ENCODE measurements at places on chromosomes 5 and 9.

DNA sequence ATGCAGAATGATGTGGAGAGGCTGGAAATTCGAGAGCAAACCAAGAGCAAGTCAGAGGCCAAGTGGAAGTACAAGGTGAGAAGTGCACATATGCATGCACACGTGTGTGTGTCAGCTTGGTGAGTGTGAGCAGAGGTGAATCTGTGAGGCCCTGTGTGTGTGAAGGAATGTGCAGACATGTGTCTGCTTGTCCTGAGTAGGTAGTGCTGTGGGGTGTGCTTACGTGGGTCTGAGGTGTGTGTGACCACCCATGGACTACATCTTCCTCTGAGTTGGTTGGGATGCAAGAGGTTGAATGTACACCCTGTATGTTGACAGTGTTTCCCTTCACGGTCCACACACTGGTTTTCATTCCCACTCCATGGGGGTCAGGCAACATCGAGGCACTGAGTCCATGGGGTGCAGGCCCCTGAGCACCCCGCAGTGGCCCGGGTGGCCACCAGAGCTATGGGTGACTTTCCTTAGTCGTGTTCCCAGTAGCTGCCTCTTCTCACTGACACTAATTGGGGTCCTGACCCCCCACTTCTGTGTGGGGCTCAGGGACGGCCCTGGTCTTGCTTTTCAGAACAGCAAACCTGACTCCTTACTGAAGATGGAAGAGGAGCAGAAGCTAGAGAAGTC lies 86.7 kb downstream of the PHF2 start:
- DNase-seq = no peak

DNA sequence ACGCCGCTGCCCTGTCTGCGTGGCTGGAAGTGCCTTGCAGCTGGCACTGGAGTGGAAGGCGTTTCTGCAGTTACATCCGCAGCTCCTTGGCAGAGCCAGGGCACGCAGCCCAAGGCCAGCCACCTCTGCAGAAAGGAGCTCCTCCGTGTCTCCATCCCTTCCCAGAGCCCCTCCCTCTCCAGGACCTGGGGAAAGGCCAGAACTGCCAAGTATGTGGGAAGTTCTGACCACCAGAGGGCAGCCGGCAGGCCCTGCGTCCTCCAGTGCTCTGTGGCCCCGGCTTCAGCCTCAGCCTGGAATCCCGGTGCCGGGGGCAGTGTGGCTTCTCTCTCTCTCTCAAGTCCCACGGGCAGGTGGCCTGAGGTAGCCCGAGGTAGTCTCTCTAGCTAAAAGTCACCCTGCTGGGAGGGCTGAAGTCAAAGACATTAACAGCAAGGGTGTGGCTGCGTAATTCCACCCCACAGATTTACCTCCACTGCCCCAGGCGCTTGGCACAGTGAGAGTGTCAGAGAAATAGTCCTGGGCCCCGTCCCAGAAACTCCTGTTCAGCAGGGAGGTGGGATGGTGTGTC lies 101.7 kb upstream of the FCN2 start:
- peak; percentile 47 for DNase-seq

GRCh38 chr5:32503261-32503660 lies 58.7 kb upstream of the ZFR start:
- DNase-seq = no peak

- DNase-seq = no peak
Observed at GRCh38 chr5:59943452-59944113, 50.1 kb upstream of the PDE4D start.

- no peak for DNase-seq
Observed at GRCh38 chr5:60346393-60346792, 353.6 kb downstream of the DEPDC1B start.

DNA sequence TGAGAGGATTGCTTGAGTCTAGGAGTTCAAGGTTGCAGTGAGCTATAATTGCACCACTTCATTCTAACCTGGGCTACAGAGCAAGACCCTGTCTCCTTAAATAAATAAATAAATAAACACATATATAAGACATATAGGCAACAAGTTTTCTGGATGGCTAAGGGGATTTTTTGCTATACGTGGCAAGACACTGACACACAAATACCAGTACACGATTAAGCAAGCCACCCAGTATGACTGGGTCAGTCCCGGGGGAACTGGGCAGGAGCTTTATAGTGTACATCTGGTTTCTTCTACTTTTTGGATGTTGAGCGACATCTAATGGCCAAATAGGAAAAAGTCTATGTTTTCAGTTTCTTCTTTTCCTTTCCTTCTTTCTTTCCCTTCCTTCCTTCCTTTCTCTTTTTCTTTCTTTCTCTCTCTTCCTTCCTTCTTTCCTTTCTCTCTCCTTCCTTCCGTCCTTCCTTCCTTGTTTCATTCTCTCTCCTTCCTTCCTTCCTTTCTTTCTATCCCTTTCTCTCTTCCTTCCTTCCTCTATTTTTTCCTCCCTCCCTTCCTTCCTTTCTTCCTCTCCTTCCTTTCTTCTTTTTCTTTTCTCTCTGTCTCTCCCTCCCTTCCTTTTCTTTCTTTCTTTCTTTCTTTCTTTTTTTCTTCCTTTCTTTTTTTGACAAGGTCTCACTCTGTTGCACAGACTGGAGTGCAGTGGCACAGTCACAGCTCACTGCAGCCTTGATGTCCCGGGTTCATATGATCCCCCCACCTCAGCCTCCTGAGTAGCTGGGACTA lies 47.0 kb upstream of the PLIN2 start:
- no peak for DNase-seq

DNA sequence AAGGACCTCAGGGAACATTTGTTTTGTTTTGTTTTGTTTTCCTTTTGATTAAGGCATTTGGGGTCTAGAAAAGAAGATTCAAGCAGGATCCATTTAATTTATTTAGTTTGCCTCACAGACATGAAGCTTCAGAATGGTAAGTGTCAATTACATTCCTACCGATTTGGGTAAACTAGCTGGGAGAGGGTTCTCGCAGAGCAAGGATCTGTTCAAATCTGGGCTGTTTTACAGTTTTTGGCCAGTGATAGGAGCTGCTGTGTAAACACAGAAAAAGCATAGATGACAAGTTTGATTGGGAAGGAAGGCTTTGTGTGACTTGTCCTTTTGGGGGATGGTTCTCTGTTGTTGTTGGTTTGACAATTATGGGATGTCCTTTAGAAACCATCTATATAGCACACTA lies 470.3 kb upstream of the WWC1 start:
- no peak for DNase-seq

GRCh38 chr5:125812651-125813050 lies 610.6 kb upstream of the GRAMD2B start:
- DNase-seq = no peak

- no peak for DNase-seq
Observed at GRCh38 chr5:153237671-153238332, 252.7 kb upstream of the GRIA1 start.

DNA sequence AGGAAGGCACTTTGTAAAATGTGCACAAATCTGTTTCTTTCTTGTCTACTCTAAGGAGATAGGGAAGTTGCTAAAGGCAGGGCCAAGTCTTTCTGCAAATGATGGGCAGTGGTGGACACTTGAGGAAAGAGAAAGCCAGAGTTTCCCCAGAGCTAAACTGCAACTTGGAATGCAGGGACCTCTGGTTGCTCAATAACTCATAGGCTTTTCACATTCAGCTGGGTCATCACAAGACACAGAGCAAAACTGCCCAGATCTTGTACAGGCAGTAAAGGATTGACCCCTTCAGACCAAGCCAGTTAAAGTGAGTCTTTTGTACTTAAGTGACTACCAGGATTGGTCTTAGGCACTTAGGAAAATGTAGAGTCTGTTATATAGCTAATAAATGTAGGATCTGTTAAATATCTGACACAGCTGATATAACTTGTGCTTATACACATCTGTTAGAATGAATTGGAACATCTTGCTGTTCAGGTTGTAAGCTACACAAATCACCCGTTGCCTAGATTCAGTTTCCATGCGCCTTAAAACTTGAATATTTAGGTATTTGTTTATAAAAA lies 13.5 kb upstream of the AGXT2 start:
- DNase-seq = no peak

GRCh38 chr9:98550206-98550820 lies 158.4 kb downstream of the GABBR2 start:
- DNase-seq = no peak

GRCh38 chr9:14693251-14693861 lies at the start of gene ZDHHC21:
TSS of gene ZDHHC21 (minus strand) at chr9:14693432. CDS start at chr9:14674340, 19,092 bp downstream.
- DNase-seq = peak; percentile 48

DNA sequence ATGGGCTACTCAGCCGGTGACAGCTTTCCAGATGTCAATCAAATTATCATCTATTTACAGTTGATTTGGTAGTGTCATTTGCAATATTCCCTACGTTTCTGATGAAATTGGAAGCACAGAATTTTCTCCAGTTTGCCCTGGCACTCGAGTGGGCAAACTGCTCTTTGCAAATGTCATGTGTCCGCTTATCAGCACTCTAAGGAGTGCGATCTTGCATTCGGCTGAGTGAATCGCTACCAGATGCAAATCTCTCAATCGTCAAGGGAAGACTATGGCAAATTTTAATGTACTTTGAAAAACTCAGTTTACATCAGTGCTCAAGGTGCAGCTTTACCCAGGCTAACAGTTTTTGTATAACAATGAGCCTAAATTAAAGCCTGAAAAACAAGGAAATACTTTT lies 66.8 kb downstream of the BNC2 start:
- DNase-seq = no peak

DNA sequence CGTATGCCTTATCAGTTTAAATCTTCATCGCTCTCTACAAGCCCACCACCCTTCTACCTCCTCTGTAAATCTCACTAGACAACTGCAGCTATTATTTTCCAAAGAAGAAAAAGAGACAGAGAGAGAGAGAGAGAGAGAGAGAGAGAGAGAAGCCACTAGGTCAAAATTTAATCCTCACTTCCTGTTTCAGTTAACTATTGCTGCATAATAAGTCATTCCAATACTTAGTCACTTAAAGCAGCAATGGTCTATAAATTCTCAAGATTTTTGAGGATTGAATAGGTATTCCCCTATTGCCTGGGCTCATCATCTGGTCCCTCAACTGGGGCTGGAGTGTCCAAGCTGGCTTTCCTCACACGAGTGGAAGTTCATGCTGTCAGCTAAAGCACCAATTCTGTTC lies 68.8 kb downstream of the ITGA1 start:
- DNase-seq = no peak

DNA sequence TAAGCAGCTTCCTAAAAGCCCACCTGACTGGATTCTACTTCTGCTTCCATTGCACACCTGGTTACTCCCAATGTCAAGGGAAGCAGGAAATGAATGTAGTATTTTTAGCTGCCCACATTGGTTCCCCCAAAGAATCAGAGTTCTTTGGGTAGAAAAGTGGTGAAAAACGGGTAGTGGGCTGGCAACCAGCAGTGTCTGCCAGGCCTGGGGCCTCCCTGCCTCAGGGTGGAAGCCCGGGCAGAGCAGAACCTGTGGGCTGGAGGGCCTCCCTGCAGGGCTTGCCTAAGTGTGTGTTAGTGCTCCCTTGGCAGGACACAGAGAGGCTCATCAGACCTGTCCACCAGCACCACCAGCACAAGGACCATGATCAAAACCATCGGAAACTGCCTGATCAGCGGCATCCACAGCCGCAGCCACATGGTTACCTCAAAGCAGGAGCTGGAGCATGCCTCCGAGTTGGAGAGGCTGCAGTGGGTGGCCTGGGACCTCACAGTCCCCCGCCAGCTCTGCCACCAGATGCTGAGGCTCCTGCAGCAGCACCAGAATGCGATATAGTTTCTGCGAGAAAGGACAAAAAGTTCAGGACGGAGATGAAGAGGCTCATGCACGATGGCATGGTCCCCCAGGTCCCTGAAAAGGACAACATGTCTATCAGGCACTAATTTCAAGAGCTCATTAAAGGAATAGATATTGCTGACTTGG lies 72.2 kb downstream of the PTPDC1 start:
- DNase-seq = no peak

DNA sequence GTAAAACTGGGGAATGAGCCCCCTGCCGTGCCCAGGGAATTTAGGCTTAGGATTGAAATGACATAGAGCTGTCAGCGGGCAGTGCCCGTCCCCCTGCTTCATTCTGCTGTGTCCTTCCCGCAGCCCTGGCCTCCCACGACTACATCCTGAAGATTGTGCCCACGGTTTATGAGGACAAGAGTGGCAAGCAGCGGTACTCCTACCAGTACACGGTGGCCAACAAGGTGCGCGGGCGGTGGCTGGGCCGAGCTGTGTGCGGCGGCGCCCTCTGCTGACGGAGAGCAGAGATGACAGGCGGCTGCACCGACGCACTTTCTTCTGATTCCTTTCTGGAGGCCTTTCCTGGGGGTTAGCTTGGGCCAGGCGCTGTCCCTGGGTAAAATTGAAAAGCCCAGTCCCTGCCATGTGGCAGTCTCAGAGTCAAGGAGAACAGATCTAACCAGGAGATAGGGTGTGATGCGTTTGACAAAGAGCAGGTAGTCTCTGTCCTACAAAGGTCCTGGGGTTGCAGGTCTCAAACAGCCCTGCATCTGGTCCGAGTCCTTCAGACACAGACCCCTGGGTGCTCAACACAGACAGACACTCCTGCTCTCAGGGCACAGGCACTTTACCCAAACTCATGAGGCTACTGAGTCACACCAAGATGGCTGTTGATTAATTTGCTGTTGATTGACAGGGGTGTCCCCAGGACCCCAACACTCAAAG lies 26.8 kb upstream of the RPL26L1 start:
- peak; percentile 54 for DNase-seq

DNA sequence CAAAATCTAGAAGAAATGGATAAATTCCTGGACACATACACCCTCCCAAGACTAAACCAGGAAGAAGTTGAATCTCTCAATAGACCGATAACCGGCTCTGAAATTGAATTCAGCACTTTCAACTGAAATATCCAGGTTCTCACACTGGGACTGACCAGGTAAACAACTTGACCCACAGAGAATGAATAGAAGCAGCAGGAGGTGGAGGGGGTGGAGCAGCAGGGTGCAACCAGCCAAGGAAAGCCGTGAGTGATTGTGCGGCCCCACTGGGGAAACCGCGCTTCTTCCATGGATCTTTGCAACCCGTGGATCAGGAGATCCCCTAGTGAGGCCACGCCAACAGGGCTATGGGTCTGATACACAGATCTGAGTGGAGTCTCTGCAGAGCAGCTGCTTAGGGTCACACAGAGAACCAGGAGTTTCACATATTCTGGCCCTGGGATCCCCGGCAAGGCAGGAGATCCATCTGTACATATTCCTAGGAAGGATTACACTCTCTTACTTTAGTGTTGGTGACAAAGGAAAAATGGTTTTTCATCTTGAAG lies 181.5 kb downstream of the SLCO4C1 start:
- no peak for DNase-seq

DNA sequence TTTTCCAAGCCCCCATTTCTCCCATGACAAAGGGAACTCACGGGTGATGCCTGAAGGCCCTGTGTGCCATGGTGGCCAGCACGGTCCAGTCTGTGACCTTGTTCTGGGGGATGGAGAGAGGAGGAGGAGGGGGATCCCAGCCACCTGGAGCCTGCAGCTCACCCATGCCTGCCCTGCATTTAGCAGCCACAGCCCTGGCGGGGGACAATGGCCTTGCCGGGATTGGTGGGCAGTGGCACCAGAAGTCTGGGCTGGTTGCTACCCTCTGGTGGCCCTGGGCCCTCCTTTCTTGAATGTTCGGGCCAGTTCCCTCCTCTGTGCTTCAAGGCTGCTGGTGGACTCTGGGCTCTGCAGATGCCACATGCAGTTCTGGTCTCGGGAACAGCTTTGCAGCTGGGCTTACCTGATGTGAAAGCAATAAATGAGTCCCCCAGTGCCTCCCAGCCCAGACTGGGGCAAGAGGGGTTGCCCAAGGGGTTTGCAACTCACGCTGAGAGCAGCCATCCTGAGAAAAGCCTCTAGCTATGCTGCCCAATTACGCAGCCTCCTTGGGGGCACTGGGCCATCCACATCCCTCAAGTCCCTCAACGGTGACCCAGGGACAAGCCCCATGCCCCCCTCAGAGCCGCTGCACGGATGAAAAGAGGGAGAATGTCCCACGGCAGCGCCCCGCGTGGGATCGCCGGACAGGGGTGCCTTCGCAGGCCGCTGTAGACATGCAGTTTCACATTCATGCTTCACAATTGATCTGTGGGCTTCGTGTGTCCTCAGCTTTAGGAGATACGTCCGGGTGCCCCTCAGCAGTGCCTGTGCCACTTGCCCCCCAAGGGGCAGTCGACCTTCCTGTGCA lies 49.2 kb upstream of the FCN1 start:
- no peak for DNase-seq
